ENCODE measurements at places on chromosomes 1 and 21.
A peak's percentile ranks its signal among the peaks of the same experiment; 100 is the strongest.

DNA sequence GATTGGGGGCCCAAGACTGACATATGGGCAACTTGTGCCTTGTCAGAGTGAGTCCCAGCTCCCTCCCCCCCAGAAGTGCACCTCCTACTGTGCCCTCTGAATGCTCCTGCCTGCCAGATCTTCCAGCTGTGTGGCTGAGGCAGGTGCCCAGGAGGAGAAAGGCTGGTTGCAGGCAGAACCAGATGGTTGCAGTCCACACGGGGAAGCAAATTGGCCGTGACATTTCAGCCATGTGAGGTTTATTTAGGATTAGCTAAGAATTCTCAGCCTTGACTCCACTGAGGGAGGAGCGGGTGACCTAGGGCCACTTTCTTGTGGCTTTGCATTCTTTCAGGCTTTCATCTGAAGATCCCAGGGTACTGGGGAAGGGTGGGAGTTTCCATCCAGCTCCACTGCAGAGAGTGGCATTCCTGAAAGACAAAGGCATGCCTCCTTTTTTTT lies 33.8 kb downstream of the PEX14 start:
- DNase-seq, result no peak

DNA sequence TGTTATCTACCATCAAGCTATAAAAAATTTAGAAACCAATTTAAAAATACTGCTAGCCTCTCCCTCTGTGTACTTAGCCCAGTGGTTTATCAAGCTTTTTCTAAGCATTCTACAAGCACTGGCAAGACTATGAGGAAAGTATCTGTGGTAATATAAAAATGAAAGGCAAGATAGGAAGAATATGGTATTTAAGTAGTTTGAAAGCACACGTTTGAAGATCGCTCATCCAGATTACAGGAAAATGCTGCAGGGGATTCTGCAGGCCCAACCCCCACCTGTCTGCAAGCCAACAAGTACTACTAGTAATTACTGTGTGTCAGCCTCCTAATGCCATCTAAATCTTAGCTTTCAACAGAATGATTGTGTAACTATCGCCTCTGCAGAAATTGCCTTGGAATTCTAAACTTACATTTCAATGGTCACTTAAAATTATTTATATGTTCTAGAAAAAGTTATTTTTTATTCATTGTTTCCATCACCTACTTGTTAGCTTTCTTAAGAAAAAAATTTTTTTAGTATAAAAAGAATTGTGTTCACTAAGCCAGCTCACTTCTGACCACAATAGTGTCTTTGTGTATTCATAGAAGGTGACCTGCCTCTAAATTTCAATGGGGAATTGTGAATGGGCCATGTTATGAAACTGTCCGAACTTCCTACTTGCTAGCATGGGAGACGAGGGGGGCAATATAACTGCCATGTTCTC lies 8.5 kb downstream of the ERRFI1 start:
- DNase-seq, result peak; percentile 47

- DNase-seq, result no peak
Observed at GRCh38 chr21:34179204-34179935, 106.0 kb downstream of the MRPS6 start.

GRCh38 chr1:214500340-214501055 lies 50.9 kb downstream of the PTPN14 start:
- DNase-seq, result no peak

Data from mesothelial cell of epicardium (in vitro differentiated cells).